ENCODE measurements at places on chromosomes 12 and 14.

- no peak for DNase-seq
These were observed 609.0 kb upstream of the STXBP6 start for GRCh38 chr14:25658988-25659387.

- DNase-seq: no peak
These were observed 14.7 kb upstream of the HHIPL1 start for GRCh38 chr14:99630202-99630601.

DNA sequence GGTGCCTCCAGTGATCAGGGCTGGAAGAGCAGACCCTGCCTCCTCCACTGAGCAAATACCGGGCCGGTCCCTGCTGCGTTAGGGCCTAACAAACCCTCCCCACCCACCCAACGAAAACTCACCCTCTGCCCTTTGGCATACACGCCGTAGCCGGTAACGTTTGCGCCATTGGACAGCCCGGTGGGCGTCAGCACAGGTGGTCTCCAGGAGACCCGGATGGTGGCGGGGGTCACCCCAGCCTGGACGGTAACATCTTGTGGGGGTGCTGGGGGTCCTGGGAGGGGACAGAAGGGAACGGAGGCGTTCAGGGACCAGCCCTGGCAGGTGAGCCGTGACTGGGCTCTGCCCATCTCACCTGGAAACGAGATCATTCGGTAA is 100.5 kb downstream of the PIWIL1 start:
- no peak for DNase-seq

DNA sequence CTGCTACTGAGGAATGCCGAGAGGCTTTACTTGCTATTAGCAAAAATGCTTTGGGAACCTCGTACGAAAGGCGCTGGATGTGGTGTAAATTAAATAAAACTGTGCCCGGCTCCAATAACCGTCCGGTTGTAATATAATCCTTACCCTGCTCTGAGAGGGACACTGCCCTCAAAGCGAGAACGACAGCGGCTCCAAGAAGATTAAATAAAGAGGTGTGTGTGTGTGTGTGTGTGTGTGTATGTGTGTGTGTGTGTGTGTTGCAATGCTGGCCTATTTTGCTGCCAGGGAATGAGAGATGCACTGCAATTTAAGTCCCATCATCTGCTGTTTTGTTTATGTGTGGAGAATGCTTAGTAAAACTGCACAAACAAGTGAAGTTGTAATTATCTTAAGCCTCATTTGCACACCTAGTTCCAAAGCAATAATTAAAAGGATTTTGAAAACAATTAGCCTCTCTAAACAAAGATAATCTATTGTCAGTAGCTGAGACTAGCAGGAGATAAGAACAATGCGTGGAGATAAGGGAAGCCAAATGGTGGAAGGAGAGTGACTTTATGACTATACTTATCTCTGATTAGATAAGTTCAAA is 1.2 kb upstream of the SIX1 start:
- no peak for DNase-seq

DNA sequence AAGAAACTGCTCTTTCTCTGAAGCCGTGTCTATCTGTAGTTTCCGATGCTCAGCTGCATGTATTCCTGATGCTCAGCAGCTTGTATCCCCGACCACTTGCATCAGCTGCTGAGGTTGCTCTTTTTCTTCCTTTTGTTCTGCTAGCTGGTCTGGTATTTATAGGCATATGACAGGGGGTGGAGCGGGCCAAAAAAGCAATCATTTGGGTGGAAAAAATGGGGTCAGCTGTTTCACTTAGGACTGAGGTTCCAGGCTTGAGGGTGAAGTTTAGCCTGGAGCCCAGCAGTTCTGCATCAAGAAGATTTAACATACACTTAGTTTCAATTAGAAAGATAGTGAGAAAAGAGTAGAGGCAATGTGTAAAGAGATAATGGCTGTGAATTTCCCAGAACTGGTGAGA is 23.6 kb upstream of the AMN1 start:
- no peak for DNase-seq

GRCh38 chr12:105420659-105421240 is 90.3 kb downstream of the C12orf75 start:
- peak; percentile 33 for DNase-seq

- no peak for DNase-seq
These were observed 501.8 kb downstream of the PRKD1 start for GRCh38 chr14:29425705-29426482.

GRCh38 chr14:83485591-83485990 is 1951.9 kb upstream of the SEL1L start:
- no peak for DNase-seq
